ENCODE measurements at places on chromosomes 5 and 9.

DNA sequence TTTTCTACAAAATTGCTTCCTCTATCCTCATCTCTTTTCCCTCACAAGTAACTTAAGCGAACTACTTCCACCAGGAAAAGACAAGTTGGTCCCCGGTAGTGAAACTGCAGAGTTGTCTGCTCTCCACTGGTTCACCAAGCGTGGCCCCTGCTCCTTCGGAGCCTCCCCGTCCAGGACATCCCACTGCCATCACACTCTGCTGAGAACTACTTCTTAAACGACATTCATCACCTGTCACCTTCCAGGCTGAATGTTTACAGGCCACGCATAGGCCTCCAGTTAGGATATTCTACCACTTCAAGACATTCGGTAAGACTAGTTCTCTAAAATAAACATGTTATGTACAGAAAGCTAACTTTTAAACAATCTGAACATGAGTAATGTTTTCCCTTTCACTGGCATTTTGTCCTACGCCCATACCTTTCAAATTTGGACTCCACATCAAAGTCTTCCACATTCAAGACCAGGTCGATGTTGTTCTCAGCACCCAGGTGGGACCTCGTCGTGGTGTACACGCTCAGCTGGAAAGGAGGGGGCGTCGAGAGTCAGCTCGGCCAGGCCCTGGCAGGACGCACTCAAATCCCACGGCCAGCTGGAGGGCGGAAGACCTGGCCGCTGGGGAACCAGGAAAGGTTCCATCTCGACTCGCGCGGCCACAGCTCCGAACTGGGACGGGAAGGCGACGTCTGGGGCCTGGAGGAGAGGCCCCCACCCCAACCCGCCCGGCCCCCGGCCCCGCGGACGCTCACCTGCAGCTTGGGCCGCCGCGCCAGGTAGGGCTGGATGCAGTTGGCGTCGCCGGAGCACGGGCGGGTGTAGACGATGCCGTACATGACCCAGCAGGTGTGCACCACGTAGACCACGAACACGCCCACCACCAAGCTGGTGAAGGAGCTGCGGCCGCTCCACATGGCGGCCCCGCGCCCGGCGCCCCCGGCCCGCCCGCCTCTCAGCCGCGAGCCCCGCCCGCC, 683 bp downstream of the CLPTM1L start:
- no peak for DNase-seq

- DNase-seq = no peak
These were observed 694 bp downstream of the RMI1 start for GRCh38 chr9:83981126-83981871.

GRCh38 chr9:37839496-37840461, 39.2 kb downstream of the DCAF10 start:
- no peak for DNase-seq

- DNase-seq = no peak
These were observed at the start of gene GPR150 for GRCh38 chr5:95620030-95620869. GPR150 (plus strand) TSS chr5:95620087; CDS start chr5:95620276, 189 bp downstream.

DNA sequence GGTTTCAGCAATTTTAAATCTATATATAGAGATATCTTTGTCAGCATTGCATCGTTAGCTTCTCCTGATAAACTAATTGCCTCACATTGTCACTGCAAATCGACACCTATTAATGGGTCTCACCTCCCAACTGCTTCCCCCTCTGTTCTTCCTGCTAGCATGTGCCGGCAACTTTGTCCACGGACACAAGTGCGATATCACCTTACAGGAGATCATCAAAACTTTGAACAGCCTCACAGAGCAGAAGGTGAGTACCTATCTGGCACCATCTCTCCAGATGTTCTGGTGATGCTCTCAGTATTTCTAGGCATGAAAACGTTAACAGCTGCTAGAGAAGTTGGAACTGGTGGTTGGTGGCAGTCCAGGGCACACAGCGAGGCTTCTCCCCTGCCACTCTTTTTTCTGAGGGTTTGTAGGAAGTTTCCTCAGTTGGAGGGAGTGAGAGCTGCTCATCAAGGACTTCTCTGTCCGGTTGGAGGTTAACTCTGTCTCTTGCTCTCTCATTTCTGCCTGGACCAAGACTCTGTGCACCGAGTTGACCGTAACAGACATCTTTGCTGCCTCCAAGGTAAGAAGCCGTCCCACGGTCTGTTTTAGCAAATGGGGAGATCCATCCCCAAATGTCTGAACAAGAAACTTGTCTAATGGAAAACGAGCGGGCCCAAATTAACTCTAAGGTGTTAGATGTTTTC, at the start of gene IL4:
Gene IL4, plus strand, starts transcription at position 51 of the 692 bp plus-strand sequence. Its CDS starts 62 bp downstream, at position 113.
- no peak for DNase-seq

DNA sequence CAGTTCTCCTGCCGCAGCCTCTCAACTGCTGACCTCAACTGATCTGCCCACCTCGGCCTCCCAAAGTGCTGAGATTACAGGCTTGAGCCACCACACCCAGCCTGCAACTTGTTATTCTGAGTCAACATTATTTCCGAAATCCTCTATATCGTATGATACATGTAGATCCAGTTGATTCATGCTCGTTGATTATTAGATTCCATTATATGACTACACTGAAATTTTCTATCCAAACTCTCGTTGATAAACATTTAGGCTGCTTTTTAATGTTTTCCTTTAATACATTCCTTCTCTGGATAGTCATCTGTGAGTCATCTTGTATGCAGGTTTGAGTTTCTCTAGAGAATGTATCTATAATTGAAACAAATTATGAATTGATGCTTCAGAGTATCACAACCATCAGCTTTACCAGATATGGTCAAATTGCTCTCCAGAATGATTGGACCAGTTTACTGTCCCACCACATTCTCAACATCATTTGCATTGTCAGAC, 4.1 kb downstream of the CDK7 start:
- no peak for DNase-seq
